ENCODE measurements at places on chromosomes 3 and 15.

DNA sequence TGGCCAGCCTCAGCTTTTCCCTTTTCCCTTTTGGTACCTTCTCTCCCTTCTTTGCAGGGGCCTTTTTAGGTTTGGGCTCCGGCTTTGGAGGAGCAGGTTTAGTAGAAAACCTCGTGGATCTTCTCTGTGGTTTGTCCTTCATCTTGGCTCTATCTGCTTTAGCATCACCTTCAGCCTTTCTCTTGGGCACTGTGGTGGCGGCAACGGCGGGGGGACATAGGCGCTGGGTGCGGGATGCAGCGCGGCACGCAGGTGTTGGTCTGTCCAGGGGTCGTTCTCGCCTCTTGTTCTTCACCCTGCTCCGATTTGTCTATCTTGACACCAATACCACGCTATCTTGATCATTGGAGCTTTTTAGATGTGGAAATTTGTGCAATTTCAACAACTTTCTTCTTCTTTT, 64.5 kb upstream of the SMAD3 start:
- no peak for DNase-seq

GRCh38 chr15:89772932-89773583, 3.1 kb upstream of the MESP2 start:
- no peak for DNase-seq

- DNase-seq, result no peak
Measured at GRCh38 chr15:78944202-78944625, 632 bp downstream of the CTSH start.

GRCh38 chr15:79071901-79072300, 18.7 kb downstream of the RASGRF1 start:
- no peak for DNase-seq

DNA sequence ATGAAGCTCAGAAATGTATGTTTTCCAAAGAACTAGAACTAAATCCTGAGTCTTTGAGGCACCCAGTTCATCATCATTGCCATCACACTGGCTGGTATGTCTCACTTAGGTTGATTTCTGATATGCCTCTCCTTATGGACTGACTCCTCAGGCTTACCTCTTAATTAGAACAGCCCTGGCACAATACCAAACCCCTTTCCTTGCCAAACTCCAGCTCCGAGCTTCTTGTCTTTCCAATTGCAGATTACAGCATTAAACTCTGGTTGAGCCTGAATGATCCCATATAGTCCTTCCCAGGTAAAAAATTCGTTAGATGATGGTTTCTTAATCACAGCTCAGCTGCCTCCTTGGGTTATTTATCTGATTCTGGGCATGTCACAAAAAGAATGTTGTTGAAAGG, 66.3 kb downstream of the RTP4 start:
- no peak for DNase-seq

DNA sequence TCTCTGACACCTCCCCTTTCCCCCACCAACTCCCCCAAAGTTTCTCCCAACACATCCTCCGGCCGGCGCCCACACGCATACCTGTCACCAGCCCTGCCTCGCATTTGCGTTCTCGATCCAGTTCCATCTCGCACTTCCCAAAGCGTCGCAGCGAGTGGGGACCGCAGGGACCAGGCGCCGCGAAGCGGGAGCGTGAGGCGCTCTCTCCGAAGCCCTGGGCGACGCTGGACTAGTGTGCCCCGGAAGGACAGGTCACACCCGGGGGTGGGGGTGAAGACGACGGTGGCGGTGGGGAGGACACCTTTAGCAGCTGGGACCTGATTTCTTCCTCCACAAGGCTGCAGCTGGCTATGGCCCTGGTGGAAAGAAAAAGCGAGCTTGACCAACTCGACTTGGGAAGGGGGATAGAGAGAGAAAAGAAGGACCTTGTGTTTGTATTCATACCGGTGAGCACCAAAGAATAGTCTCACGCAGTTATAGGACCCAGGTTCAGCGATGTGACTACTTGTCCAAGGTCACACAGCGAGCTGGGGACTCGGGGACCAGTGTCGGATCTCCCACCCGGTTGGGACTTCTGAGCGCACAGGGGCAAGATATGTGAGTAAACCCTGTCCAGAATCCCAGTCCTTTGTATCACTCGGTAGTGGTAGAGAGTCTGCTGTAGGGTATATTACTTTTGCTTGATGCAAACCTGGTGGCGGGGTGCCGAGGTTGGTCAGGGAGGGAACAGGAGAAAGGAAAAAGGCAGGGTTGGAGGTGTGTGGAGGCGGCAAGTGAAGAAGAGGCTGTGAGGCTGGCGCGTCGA, 607 bp upstream of the GHSR start:
- DNase-seq, result no peak

GRCh38 chr3:13138833-13139145, 65.6 kb upstream of the IQSEC1 start:
- no peak for DNase-seq

DNA sequence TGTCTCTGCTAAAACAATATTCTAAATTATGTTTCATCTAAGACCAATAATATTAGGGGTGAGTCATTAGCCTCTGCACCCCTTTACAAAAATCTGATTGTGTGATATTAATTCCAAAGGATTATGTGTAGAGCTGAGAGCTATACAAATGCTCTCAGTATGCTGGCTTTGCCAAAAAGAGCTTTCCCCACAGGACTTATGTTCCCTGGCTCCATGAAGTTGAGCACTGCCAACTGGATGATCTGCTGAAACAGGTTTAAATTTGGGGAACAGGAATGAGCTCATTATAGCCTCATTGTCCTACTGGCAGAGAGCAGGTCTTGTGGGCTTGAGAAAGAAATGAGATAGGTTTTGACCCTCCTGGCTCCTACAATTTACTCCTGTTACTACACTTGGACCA, 347.8 kb upstream of the LMCD1 start:
- DNase-seq, result no peak

GRCh38 chr3:10108091-10108490, at the start of gene FANCD2OS:
Gene FANCD2OS, minus strand, starts transcription at chr3:10108255. Its CDS starts 3,481 bp downstream, at chr3:10104774.
- no peak for DNase-seq

DNA sequence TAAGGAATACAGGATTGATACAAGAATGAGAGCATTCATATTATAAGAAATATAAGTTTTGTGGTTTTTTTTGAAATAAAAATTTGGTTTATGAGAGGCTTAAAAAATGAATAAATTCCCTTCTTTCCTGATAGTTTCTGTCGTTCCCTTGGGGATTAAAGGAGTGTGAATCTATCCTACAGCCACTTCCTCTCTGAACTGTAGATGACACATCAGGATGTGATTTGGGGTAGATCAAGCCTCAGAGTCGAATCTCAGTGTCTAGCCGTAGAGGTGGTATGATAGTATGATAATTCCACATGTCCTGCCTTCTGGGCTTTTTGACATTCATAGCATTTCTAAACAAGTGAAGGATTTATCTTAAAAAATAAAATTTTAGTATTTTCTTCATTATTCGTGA, 343.1 kb downstream of the LPP start:
- DNase-seq, result no peak

DNA sequence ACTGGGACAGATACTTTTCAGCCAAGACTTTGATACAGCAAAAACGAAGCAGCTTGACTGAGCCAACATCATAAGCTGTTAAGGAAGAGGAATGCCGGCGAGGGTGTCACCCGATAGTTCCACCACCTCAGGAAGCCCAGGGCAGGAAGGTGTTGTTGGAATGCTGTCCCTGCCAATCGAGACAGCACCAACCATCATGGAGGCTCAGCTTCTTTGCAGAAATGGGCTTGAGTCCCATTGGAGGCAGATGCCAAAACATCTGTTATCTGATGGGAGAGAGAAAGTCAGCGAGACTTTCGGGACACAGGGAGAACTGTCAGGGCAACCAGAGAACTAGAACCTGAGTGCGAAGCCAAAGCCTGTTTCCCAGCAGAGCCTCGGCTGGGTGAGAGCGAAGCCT, 50.7 kb downstream of the CA12 start:
- no peak for DNase-seq

GRCh38 chr3:123831420-123831819, 52.7 kb downstream of the MYLK start:
- no peak for DNase-seq

DNA sequence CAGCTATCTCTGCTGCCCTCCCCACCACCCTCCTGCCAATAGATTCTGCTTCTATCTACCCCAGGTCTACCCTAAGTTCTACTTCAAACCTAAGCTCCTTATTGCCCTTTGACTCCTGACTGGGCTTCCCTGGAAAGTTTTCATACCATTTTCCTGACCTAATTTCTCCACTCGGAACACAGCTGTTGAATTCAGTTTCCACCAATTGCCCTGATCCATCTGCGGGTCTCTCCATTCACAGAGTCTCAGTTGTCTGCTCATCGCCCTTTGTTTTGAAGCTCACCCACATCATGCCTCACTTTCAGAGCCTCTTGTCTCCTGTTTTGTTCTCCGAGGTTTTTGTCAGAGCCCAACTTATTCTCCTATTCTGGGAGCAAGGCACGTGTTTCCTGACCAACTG, 56.8 kb upstream of the ABI3BP start:
- no peak for DNase-seq

DNA sequence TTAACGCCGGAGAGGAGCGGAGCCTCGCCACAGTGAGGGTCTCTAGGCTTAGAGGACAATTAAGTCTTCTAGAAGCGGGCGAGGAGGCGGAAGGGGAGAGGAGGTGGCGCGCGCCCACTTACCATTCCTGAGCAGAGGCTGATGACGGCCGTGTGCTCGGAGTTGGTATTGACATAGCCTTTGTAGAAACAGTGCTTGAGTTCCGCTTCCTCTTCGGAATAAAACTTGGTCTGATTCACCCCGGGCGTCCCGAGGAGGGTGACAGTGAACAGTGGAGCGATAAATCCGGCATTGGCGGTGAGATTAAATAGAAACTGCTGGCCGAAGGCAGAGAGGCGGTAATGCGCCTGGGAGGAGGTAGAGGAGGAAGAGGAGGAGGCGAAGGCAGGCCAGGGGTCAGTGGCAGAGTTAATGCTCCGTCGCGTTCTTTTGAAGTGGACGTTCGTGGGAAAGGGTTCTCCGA, 1.3 kb downstream of the ADAMTS9 start:
- peak; percentile 13 for DNase-seq

- peak; percentile 83 for DNase-seq
Measured at GRCh38 chr15:70474471-70475406, 288.6 kb downstream of the UACA start.

GRCh38 chr15:73560501-73561117, 72.6 kb downstream of the NPTN start:
- peak; percentile 83 for DNase-seq

- DNase-seq, result no peak
Measured at GRCh38 chr3:48516571-48516970, 12.6 kb upstream of the SHISA5 start.

GRCh38 chr3:151625086-151625485, 108.6 kb upstream of the AADACL2 start:
- DNase-seq, result no peak

DNA sequence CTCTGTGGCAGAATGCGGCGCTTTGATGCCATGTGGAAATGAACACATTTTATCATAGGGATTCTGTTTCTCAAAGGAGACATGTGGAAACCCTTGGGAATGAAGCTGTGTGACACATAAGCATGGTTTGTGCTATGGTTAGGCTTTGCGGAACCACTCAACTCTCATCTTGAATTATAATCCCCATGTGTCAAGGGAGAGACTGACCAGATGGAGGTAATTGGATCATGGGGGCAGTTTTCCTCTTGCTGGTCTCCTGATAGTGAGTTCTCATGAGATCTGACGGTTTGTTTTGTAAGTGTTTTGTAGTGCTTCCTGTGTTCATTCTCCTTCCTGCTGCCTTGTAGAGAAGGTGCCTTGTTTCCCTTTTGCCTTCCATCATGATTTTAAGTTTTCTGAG, 1109.2 kb upstream of the ALCAM start:
- no peak for DNase-seq

DNA sequence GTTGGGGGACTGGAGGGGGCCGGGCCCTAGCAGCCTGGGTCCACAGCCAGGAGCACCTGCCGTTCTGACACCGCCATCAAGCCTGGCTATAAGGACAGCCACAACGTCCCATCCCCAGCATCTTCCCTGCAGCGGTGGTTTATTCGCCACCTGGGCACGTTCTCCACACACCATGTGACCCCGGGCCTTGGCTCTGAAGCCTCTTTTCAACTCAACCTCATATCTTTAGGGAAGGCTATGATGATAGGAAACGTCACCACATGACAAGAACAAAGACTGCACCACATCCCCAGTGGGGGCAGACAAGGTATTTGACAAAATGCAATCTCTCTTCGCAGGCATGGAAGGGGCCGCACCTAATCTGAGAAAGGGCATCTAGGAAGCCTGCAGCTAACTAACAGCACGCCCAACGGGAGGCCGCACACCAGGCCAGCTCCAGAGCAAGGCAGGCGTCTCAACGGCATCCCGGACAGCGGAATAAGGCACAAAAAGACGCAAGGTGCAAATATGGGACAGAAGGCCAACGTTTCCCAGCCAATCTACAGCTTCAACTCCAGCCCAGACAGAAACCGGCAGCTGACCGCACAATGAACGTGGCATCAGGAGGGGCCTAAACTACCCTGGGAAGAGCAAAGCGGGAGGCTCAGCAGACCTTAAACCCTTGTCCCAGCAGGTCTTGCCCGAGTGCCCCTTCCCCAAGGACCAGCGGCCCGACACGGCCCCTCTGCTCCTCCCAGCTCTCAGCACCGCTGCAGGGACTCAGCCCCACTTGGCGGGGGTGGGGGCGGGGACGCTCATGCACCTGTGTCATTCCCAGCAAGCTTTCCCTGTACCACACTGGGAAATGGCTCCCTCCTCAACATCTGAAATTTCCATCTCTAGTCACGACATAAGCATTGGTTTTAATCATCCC, 41.9 kb downstream of the NIPA2 start:
- DNase-seq, result no peak

- DNase-seq, result no peak
Measured at GRCh38 chr15:44873103-44873502, 83.4 kb upstream of the TERB2 start.

DNA sequence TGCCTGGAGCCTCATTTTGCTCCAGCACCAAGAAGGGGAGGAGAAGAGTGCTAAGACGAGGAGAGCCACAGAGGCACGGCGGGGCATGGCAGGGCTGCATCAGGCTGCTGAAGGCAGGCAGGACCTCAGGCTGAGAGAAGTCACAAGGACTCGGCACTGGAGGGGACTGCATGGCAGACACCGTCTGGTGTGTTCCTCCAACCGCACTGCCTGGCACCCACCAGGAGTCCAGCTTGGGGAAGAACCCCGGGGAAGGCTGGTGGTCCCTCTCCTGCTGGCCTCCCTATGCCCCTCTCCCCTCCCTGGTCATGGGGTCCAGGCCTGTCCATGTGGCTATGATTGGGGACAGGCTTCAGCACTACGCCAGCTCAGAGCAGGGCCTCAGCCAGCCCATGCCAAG, 153.2 kb upstream of the MEF2A start:
- no peak for DNase-seq

DNA sequence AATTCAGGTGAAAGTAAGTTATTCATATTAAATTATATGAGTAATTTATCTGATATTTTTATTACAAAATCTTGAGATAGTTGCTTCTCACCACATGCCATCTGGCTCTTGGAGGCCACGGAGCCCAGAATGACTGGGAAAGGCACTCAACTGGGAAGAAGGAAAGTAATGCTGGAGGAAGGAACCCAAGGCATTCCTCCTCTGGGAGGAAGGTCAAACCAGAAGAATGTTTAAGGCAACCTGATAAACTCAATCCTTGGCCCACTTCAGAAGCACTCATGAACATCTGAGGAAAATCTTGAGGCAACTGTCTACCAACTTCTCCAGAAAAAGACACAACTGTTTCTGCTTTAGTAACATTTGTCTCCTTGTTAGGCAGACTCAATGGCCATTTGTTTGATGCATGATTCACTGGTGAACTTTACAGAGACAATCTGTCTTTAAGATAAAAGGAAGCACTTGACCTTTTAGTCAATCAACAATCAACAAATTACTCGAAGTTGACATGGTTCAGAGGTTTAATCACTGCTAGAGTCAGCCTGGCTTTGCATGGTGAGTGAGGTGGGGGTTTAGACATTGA, 261.4 kb upstream of the MME start:
- no peak for DNase-seq
